Kidney epithelial cell (primary cell): ENCODE measurements at places on chromosomes 6 and 20. TPM values are rescaled to one million over a fixed set of nuclear protein-coding genes. Genes with fewer than 3 reads are reported as not detected.

Gene SASH1
- total RNA-seq: 12.1 and 13.8 TPM in 2 replicates

Gene FNDC11
- 0.68 and 1.1 TPM in 2 replicates for total RNA-seq

Gene TDRD6
- 0.08 TPM in 1 of 2 replicates, not detected in the other for total RNA-seq

Gene SYCP2L
- 0.71 and 2.5 TPM in 2 replicates for total RNA-seq

Gene DNMT3B
- total RNA-seq: 7.5 and 9.0 TPM in 2 replicates

Gene PNLDC1
- total RNA-seq: not detected in 2 replicates

Gene BPIFB2
- total RNA-seq: not detected in 2 replicates

Gene ADGRF5
- 0.13 and 0.48 TPM in 2 replicates for total RNA-seq

GRCh38 chr6:36873115-36873514, 1.5 kb downstream of the PPIL1 start:
- DNase-seq: no peak

DNA sequence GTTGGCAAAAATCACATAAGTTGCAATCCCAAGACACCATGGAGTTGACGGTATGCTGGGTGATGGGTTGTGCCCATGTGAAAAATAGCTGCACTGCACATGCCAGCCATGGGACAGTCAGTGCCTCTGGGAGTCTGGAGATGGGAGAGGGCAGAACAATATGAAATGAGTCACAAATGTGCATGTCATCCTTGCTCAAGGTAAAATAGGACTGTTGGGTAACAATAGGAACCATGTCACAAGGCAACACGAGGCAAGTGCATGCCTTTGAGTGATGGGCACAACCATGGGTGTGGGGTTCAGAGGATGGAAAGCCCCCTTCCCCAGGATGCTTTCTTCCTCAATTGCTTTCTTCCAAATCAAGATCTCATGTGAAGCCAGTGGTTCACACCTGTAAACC, 70.5 kb upstream of the PIM1 start:
- no peak for DNase-seq

GRCh38 chr20:48777005-48777404, 50.8 kb downstream of the PREX1 start:
- DNase-seq: no peak

- no peak for DNase-seq
Observed at GRCh38 chr20:62840244-62841197, 21.1 kb downstream of the TCFL5 start.

GRCh38 chr6:40407239-40407638, 179.9 kb downstream of the LRFN2 start:
- no peak for DNase-seq

GRCh38 chr6:148854992-148855391, 108.2 kb downstream of the UST start:
- no peak for DNase-seq

- no peak for DNase-seq
Observed at GRCh38 chr6:35468980-35469750, 964 bp downstream of the RPL10A start.

GRCh38 chr6:37710616-37711015, 12.9 kb upstream of the MDGA1 start:
- no peak for DNase-seq
